SW 1271 (cell line): ENCODE measurements at places on chromosomes 2 and 18.

- DNase-seq, result no peak
Observed at GRCh38 chr2:95356821-95357700, 45.4 kb upstream of the FAHD2A start.

DNA sequence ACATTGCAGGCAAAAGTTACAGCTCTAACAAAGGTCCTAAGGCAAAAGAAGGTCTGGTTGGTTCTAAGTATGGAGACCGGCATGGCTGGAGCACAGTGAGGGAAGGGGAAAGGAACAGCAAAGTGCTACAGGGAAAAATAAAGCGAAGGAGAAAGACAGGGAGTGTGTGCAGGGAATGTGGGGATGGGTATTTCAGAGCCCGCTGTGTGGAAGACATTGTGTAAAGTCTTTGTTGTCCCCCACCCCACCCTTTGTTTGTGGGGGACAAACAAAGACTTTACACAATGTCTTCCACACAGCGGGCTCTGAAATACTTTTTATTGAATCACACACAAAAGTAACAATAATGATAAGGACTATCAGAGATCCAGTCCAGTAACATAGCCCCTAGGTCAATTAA lies 28.9 kb upstream of the C2orf15 start:
- no peak for DNase-seq

DNA sequence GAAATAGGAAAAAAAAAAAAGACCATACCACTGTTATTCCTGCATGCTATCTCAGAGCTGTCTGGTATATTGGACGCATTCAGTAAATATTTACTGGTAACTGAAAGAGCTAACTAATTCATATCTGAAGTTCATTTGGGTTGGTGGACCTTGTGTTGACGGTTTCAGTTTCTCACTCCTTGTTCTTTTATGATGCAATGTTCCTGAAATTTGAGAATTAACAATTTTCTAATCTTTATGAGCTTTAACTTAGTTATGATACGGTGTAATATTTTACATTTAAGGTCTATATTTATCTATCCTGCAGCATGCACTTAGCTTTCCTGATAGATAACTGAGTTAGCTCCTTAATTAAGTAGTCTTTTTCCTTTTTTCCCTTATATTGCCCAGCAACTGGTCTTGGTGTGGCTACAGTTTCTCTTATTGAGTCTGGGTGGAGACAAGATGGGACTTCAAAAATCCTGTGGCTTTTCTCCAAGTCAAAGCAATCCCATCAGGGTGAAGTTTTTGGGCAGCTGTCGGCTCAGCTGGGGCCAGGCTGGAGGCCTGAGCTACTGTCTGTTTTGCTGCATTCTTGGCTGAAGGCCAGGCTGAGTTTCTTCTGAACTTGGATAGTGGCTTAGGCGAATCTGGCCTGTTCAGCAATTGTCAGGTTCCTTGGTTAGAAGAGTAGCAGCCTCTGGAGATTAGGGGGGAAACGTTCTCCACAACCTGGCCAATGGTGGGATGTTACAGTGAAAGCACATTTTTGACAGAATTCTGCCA lies 78.4 kb upstream of the MEX3C start:
- DNase-seq, result no peak

GRCh38 chr18:76397631-76398030 lies 97.4 kb downstream of the ZNF516 start:
- DNase-seq, result no peak

DNA sequence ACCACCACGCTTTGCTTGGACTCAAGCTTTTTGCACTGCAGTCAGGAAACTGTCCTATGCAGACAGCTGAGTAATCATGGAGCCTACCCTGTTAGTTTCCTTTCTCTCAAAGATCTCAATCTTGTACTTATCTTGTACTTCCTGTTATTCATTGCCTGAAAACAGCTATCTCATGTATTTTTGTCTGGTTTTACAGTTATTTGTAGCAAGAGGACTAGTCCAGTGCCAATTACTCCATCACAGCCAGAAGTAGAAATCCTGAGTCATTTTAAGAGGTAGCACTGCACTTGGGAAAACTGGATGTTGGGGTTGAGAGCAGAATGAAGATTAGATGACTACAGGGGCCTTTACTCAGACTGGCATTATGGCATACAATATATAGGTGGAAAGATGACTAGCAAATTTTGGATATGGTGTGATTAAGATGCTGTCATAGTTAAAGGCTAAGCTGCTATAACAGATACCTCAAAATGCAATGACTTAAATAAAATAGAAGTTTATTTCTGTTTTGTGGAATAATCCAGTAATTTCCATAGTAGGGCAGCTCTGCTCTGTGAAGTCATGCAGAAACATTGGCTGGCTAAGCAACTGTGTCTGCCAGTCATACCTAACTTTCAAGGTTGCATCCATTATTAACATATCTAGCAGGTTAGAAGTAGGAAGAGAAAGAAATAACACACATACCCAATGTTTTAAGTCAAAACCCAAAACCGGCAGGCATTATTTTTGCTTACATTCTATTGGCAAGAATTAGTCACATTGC lies 21.1 kb upstream of the CHMP3 start:
- DNase-seq, result no peak

DNA sequence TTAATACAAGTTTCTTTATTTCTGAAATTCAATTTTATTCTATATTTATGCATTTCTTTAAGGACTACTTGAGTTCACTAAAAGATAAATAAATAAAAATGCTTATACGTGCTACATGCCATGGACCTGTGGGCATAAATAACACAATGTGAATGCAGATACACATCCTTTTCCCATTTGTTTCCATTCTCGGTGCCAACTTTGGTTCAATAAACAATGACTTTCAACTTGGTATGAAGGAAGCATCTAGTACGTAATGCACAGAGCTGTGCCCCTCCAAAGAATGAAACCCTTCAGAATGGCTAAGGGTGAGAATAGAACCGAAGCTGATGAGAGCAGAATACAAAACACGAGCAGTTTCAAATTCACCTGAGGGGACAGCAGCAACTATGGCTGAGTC lies 409.3 kb downstream of the MTX2 start:
- no peak for DNase-seq

GRCh38 chr2:232770207-232770606 lies 6.2 kb downstream of the KCNJ13 start:
- DNase-seq, result no peak

- DNase-seq, result no peak
Observed at GRCh38 chr2:46989491-46990230, 74.1 kb upstream of the MCFD2 start.

DNA sequence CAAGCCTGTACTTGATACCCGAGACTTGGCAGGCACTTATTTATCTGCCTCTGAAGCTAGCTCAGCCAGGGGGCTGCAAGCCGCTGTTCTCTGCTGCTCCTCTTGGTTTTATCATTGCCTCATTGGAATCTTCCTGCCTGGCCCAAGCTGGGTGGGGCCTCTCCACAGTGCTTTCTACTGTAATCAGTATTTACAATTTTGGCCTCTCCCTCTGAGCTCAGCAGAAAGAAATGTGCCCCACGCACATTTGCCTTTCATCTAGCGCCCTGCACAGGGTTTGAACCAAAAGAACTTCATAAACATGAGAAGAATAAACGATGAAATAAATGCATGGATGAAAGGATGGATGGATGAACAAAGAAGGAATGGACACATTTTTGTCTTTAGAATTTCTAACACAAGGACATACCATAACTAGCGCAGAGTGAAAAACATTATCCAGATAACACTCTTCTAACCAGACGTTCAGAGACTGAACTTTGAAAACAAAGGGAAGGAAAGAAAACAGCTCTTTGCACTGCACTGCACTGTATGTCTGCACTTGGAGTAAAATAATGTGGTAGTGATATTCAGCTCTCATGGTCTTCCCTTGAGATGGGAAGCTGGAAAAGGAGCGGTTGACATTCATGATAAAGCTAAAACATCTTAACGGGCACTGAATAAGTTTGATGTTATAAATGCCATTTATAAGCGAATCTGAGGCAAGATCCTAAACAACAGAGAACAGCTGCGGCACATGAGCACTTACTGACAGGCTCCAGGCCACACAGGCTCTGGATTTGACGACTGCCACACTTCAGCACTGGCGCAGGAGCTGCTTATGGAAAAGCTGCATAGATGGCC lies 86.8 kb upstream of the SP3 start:
- DNase-seq, result no peak

DNA sequence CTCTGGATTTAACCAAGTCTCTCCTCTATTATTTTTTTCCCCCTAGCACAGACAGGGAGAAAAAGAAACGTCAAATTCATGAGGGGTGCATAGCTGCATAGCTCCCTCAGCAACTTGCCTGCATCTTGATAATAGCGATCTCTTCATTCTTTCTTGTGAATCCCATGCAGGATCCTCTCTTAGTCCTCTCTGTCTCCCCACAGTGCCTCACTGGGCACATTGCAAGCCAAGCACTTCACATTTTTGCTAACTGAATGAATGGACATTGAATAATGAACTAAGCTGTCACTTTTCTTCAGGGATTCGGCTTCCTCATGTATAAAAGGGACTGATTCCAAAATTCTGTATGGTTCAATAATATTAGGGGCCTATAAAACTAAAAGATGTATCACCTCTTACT lies 2.9 kb upstream of the EPB41L3 start:
- DNase-seq, result no peak

DNA sequence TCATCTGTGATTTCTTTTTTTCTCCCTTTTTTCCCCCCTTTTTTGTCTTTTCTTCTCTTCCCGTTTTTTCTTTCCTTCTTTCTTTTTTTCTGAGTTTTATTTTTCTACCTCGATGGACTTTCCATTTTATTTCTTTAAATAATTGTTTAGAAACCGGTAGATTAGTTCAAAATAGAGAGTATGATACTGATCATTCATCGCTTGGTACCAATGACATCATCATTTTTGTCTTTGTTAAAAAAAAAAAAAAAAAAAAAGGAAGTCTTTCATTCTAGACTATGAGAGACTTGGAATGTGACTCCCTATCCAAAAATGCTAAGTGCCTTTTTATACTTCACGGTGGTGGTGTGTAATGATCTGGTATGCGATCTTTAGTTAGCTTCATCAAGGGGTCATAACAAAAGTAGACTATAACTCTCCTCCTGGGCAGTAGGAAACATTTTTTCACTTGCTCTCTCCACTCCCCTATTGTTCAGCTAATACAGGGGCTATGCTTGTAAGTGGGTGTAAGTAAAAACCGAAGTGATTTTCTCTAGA lies 1517.5 kb upstream of the ZEB2 start:
- DNase-seq, result no peak

GRCh38 chr2:102915128-102915527 lies 153.3 kb downstream of the TMEM182 start:
- DNase-seq, result no peak

GRCh38 chr2:96546797-96547196 lies 10.2 kb downstream of the ARID5A start:
- DNase-seq, result no peak

DNA sequence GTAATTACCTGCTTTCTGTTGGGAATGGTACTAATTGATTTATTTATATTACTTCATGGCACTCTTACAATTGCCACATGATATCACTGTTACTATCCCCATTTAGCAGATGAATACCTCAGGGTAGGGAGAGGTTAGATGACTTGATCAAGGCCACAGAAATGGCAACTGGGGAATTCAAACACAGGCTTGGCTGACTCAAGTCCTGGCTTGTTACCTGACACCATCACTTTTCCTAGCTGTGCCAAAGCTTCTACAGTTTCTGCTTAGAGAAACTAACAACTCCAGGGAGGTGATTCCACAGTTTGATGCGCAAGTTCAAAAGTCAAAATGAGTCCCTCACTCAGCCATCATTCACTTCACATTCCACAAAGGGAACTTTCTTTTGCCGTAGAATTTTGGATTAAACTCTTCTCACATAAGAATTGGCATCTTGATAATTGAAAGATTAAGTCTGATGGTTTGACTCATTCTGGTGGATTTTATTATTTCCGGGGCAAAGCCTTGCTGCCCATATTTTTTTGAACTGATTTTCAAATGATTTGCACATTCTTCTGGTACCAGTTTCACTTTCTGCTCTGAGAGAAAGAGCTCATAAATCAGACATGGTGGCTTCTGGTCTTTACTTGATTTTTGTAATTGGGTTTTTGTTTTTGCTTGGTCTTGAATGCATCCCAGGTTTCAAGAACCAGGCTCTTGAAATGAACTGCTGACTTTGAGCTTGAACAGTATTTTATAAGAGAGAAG lies 656.8 kb downstream of the BCL11A start:
- no peak for DNase-seq

DNA sequence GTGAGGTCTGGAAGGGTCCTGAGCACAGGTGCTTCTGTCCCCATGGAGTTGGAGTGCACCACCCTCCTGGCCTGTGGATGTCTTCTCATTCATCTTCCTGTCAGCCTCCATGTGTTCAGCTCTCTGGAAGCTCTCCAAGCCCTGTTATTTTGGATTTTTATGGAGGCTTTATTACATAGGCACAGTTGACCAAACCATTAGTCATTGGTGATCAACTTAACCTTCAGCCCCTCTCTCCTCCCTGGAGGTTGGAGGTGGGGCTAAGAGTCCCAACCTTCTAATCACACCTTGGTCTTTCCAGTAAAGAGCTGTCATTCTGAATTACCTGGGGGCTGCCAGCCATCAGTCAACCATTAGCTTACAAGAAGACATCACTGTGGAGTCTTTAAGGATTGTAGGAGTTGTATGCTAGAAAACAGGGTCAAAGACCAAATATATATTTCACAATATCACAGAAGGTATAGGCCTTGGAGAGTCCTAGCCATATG lies 7.5 kb upstream of the MCFD2 start:
- DNase-seq, result peak; percentile 23

DNA sequence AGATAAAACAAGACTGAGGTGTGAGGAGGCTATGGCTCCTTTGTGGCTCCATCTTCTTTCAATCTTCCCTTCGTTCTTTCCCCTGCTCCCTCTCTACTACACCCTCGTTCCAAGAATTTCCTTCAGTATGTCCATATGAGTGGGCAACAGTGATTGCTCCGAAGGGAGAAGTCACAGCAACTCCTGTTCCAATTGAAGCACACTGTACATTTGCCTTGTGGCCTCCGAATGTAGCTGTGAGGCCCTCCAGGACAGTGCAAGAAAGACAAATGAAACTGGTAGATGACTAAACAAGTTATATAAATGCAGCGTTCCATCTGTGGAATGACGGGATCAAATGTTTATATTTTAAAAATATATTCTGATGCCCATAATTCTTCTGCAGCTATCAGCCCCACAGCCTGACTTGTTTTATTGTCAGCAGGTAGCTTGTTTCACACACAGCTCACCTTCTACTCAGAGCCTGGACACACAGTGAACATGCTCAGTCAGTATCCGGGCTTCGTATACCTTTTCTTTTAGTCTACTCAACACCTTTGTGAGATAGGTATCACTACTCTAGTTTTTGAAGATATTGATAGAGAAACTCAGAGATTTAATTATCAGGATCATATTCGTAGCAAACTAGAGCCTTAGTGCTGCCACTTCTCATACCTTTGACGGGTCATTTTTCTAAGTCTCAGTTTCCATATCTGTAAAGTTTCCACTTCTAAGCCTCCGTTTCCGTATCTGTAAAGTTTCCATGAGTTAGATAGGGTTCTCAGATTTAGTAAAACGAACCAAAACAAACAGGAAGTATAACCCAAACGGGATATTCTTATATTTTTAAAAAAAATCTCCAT lies 216.7 kb upstream of the STON1 start:
- no peak for DNase-seq

- DNase-seq, result no peak
Observed at GRCh38 chr2:85527787-85528186, 11.2 kb upstream of the MAT2A start.
